Activated T-cell treated with anti-CD3 and anti-CD28 coated beads for 24 hours (primary cell): ENCODE measurements at places on chromosomes 4 and X.

GRCh38 chr4:2071252-2071911 lies 12.3 kb downstream of the NAT8L start:
- DNase-seq, result no peak

DNA sequence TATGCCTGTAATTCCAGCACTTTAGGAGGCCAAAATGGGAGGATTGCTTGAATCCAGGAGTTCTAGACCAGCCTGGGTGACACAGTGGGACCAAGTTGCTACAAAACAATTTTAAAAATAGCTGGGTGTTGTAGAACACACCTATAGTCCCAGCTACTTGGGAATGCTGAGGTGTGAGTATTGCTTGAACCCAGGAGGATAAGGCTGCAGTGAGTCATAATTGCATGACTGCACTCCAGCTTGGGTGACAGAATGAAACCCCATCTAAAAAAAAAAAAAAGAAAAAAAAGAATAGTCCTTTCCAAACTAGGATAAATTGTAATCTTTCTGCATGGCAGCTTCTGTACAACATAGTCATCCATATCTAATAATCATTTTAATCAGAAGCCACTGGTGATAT lies 270.1 kb upstream of the INTU start:
- no peak for DNase-seq

DNA sequence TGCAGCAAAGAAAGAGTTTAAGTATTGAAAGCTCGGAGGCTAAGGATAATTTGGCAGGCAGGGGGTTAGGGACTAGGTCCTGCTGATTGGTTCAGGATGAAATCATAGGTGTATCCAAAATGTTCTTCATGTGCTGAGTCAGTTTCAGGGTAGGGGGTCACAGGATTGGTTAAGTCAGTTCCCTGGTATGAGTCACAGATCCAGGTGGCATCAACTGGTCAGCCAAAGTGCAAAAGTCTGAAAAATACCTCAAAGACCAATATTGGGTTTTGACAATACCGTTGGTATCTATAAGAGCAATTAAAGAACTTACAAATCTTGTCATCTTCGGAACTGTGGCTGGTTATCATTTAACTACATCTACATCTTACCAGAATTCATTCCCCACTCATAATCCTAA lies 25.6 kb upstream of the PRDM8 start:
- no peak for DNase-seq

DNA sequence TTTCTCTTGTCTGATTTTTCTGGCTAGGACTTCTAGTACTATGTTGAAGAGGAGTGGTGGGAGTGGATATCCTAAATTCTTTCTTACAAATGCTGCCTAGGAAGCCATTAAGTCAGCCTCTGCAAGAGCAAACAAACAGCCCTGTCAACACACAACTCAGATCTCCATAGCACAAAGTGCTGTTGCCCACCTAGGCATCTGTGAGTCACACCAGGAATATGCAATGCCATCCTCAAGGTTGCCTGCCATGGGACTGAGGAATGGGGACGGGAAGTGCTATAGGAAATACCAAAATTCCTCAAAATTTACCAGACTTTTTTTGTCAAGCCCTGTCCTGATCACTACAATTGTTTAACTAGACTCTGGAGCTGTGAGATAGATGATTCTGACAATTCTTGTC lies 466.9 kb downstream of the FSTL5 start:
- DNase-seq, result no peak

DNA sequence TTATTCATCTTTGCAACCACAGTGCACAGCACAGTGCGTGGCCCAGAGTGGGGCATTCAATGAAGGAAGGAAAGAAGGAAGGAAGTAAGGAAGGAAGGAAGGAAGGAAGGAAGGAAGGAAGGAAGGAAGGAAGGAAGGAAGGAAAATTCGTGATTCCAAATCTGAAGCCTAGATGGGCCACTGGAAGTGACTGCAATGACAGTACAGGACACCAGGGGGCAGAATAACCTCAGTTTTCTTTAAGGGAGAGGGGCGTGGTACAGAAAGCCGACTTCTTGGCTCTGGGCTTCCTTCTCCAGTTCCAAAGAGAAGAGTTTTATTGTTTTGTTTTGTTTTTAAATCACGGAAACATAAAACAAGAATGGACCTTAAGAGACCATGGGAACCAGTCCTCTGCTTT lies 47.8 kb downstream of the APLN start:
- DNase-seq, result peak; percentile 20

DNA sequence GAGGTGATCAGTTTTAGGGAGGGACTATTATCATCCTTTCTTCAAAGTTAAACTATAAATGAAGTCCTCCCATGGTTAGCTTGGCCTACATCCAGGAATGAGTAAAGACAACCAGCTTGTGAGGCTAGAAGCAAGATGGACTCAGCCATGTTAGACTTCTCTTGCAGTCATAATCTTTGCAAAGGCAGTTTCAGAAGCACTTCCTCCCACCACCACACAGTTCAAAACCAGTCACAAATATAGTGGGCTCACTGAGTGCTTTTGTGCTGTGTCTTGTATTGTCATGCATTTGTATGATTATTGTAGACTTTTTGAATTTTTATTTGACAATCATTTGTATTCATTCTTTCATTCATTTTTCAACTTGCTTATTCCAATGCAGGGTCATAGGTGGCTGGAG lies 204.5 kb downstream of the ZNF674 start:
- no peak for DNase-seq

- no peak for DNase-seq
Observed at GRCh38 chr4:154004016-154004415, 215.1 kb upstream of the SFRP2 start.

GRCh38 chr4:77126809-77127208 lies 30.2 kb upstream of the CCNG2 start:
- DNase-seq, result no peak

- no peak for DNase-seq
Observed at GRCh38 chr4:165209796-165210195, 2.4 kb downstream of the KLHL2 start.

DNA sequence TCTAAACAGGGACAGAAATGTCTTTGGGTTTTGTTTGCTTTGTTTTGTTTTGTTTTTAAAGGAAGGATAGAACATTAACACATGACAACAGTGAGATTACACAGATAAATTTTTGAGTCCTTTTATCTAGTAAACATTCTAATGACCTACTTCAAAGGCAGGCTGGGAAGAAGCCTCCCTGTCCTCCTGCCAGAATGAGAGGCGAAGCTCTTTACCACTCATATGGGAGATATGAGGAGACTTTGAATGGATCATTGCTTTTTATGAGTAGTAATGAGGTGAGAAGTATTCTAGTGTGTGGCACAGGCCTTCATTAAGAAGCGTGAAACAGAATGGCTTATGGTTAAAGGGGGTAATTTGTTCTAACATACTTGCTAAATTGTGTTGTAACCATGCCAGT lies 172.0 kb downstream of the FBXO8 start:
- DNase-seq, result no peak

- DNase-seq, result no peak
Observed at GRCh38 chr4:80539190-80539589, 203.7 kb downstream of the CFAP299 start.

- DNase-seq, result no peak
Observed at GRCh38 chrX:14529290-14529989, at the start of gene GLRA2. TSS of gene GLRA2 (plus strand) at chrX:14529536. CDS start at chrX:14530058, 522 bp downstream.

DNA sequence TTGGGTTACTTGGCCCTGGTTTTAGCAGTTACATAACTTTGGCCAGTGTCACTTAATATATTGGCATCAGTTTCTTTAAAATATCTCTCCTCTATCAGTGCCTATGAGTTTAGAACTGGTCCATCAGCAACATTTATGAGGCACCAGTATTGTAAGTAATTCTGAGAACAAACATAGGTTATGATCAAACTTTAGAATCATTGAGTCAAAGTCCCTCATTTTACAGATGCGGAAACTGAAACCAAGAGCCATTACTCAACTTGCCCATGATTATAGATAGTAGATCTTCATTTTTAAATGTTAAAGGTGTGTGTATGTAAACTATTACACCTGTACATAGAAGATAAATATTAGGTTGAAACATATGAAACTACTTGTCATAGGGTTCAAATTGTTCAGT lies 4.5 kb downstream of the NIPAL1 start:
- DNase-seq, result no peak

DNA sequence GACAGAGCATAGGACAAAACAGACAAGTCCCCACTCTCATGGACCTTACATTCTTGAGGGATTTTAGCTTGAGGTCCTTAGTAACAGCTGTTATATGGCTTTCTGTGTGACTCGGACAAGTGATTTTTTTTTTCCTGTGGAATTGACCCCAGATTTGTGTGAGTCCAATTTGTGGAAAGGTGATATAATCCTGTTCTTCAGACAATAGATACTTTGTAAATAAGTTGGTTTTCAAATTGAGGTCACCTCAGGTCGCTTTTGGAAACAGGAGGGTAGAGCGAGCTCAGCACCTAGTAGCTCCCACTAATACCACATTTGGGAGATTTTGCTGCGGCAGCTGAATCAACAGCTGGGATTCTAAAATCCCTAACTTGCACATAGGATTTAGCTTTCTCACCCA lies 1008.8 kb downstream of the ADGRL3 start:
- no peak for DNase-seq

GRCh38 chrX:10199212-10199611 lies 42.4 kb downstream of the CLCN4 start:
- DNase-seq, result no peak

DNA sequence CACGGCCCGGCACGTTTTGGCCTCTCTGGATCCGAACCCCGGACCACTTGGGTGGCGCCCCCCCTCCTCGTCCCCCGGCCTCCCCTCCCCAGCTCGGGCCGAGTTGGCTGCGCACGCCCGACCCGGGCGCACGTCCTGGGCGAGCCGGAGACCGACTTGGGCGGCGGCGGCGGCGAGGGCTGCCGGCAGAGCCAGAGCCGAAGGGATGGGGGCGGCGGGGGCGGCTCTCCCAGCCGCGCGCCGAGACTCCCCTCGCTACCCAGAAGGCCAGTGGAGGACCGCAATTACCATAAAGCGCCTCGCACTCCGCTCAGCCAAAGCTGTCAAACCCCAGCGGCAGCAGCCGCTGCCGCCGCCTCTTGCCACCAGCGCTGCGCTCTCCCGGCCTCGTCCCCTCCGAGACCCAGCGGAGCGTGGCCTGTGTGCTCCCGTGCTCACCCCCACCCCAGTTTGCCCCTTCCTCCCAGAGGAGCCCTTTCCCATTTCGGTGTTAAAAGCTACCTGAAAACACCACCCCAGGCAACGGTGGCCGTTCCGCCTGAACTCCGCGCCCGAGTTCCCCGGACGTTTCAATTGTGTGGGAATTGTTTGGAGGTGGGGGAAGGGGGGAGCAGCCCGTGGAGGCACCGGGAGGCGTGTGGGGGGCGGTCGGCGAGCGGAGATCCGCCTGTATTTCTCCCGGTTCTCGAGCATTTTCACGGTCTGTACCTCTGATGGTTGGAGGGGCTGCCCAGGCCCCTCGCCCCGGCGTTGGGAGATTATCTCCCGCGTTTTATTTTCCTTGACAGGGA lies 701 bp upstream of the BCOR start:
- DNase-seq, result no peak

- no peak for DNase-seq
Observed at GRCh38 chr4:96916711-96917110, 1076.8 kb downstream of the PDHA2 start.

DNA sequence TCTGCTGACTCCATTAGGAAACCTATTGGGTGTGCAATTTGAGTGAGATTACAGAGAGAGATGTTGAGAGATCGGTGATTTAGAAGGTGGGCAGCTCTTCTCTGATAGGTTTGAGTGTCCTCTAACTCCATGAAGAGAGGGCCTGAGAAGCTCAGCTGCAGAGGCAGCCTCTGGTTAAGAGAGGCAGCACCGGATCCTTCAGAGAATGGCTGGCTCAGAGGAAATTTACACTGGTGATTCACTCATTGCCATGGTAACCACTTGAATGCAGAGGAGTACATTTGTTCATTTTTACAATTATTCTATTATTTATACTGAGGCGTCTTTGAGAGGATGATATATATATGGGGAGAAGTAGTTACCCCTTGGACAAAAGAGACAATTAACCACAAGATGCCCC lies 171.7 kb downstream of the PDGFRA start:
- no peak for DNase-seq

GRCh38 chr4:38531141-38531727 lies 132.8 kb upstream of the KLF3 start:
- DNase-seq, result no peak

- no peak for DNase-seq
Observed at GRCh38 chrX:112636951-112637581, 42.7 kb downstream of the LHFPL1 start.

DNA sequence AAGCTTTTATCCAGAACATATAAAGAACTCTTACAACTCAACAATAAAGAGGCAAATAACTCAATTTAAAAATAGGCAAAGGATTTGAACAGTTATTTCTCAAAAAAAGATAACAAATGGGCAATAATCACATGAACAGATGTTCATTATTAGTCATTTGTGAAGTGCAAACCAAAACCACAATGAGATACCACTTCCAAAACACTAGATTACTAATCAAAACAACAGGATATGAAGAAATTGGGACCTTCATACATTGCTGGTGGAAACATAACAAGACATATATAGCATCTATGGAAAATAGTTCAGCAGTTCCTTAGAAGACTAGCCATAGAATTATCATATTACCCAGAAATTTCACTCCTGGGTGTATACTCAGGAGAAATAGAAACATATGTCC lies 224.6 kb downstream of the FBXO8 start:
- no peak for DNase-seq

DNA sequence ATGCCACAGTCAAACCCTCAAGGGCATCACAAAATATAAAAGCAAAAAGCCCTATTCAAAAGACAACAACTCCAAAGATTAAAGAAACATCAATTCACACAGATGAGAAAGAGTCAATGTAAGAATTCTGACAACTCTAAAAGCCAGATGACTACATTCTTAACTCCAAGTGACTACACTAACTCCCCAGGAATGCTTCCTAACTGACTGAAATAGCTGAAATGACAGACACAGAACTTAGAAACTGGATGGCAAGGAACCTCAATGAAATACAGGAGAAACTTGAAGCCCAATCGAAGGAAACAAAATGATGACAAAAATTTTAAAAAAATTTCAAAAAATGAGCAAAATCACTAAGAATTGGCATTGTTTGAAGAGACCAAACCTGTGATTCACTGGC lies 1047.6 kb upstream of the PCDH10 start:
- DNase-seq, result no peak

GRCh38 chrX:16199343-16199742 lies 32.1 kb downstream of the MAGEB17 start:
- no peak for DNase-seq

GRCh38 chr4:150021483-150021882 lies 56.8 kb upstream of the DCLK2 start:
- DNase-seq, result no peak

GRCh38 chr4:170736710-170737109 lies 647.0 kb upstream of the AADAT start:
- DNase-seq, result no peak

DNA sequence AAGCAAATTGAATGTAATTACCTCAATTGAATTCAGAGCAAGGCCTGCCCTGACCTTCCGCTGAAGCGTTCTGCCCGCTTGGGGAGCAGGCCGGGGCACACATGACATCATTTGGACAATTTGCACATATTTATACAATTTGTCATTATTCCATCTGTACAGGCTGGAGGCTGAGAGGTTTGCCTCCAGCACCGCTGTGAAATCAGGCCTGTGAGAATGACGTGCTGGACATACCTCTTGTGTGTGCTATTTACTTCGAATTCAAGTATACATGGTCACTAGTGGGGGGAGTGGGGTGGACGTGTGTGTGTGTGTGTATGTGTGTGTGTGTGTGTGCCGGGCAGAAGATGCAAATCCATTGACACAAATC lies 285.6 kb downstream of the SHOX start:
- DNase-seq, result no peak
